Breast epithelium (tissue), 4 donors: ENCODE measurements at places on chromosomes 12 and 14. TPM values are rescaled to one million over a fixed set of nuclear protein-coding genes. Genes with fewer than 3 reads are reported as not detected.

The EXOC3L4 gene
- total RNA-seq: 1.0 TPM

The KERA gene
- total RNA-seq: 0.15 TPM

The KRT73 gene
- not detected for total RNA-seq

The TPH2 gene
- total RNA-seq: not detected

The AQP2 gene
- not detected for total RNA-seq

The EEF1AKMT3 gene
- total RNA-seq: 15.7 TPM

The MYF6 gene
- not detected for total RNA-seq

The NKX2-1 gene
- total RNA-seq: not detected

The CCDC197 gene
- not detected for total RNA-seq

The FOXN4 gene
- total RNA-seq: not detected

The TOMM20L gene
- not detected for total RNA-seq

The MYL6B gene
- total RNA-seq: 52.8 TPM

The NEUROD4 gene
- total RNA-seq: not detected

The FIGNL2 gene
- total RNA-seq: 0.29 TPM

The EML5 gene
- 0.96 TPM for total RNA-seq

The BIN2 gene
- 7.6 TPM for total RNA-seq

The TEX52 gene
- not detected for total RNA-seq

The ATXN2 gene
- total RNA-seq: 64.0 TPM

The ABCC9 gene
- 10.2 TPM for total RNA-seq

The TGFB3 gene
- total RNA-seq: 4.8 TPM

The BEGAIN gene
- total RNA-seq: 4.1 TPM

The RASAL1 gene
- total RNA-seq: not detected

The RALGAPA1 gene
- 136 TPM for total RNA-seq

The ACRBP gene
- 0.59 TPM for total RNA-seq

The DUSP6 gene
- total RNA-seq: 97.5 TPM

The PPFIA2 gene
- 3.8 TPM for total RNA-seq

The ART4 gene
- total RNA-seq: 1.6 TPM

The STXBP6 gene
- total RNA-seq: 8.3 TPM

The RTN1 gene
- total RNA-seq: 44.5 TPM

The DTX1 gene
- 46.6 TPM for total RNA-seq

The RNF212B gene
- not detected for total RNA-seq

The TMPRSS12 gene
- total RNA-seq: not detected

The SERPINA1 gene
- 42.6 TPM for total RNA-seq
